ENCODE measurements at places on chromosomes 3 and 15.

- DNase-seq: no peak
Measured at GRCh38 chr3:71728632-71729342, 3.6 kb upstream of the EIF4E3 start.

GRCh38 chr15:99282586-99282985 lies 31.3 kb downstream of the LRRC28 start:
- DNase-seq: no peak

DNA sequence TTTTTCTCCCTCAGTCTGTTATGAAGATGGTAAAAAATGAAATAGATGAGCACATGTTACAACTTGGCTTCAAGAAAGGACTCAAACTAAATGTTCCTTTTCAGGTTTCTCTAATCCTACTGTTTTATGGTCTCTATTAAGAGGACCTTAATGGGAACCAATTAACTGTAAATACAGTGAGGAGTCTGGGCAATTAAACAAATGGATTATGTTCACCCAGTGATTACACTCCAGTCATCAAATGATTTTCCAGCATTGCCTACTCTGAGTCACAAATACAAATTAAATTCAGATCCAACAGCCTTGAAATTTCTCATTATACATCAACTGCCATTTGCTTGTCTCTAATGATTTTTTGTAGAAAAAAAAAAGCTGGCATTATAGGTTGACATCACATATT lies 129.2 kb downstream of the NEK10 start:
- DNase-seq: no peak

GRCh38 chr15:66797921-66798320 lies 95.9 kb downstream of the SMAD6 start:
- DNase-seq: no peak

GRCh38 chr3:65861718-65862117 lies 177.0 kb downstream of the MAGI1 start:
- no peak for DNase-seq

- no peak for DNase-seq
Measured at GRCh38 chr3:46460051-46460450, 4.7 kb downstream of the LTF start.

- DNase-seq: no peak
Measured at GRCh38 chr3:55718521-55718921, 231.4 kb upstream of the WNT5A start.

GRCh38 chr15:98289747-98290146 lies 329.2 kb downstream of the ARRDC4 start:
- DNase-seq: no peak

- no peak for DNase-seq
Measured at GRCh38 chr3:72175296-72175858, 390.4 kb upstream of the PROK2 start.

DNA sequence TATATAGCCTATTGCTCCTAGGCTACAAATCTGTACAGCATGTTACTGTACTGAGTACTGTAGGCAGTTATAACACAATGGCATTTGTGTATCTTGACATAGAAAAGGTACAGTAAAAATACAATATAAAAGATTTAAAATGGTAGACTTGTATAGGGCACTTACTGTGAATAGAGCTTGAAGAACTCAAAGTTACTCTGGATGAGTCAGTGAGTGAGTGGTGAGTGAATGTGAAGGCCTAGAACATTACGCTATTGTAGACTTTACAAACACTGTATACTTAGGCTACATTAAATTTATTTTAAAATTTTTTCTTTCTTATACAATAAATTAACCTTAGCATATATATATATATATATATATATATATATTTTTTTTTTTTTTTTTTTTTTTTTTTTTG lies 140.0 kb upstream of the UBE2E1 start:
- DNase-seq: no peak

GRCh38 chr3:169835533-169835932 lies 22.8 kb upstream of the LRRC34 start:
- no peak for DNase-seq

- no peak for DNase-seq
Measured at GRCh38 chr15:67196672-67197363, 57.6 kb downstream of the AAGAB start.

GRCh38 chr15:89551550-89551949 lies 23.7 kb upstream of the TICRR start:
- DNase-seq: no peak

- no peak for DNase-seq
Measured at GRCh38 chr15:83919978-83920510, 266.1 kb downstream of the ADAMTSL3 start.

DNA sequence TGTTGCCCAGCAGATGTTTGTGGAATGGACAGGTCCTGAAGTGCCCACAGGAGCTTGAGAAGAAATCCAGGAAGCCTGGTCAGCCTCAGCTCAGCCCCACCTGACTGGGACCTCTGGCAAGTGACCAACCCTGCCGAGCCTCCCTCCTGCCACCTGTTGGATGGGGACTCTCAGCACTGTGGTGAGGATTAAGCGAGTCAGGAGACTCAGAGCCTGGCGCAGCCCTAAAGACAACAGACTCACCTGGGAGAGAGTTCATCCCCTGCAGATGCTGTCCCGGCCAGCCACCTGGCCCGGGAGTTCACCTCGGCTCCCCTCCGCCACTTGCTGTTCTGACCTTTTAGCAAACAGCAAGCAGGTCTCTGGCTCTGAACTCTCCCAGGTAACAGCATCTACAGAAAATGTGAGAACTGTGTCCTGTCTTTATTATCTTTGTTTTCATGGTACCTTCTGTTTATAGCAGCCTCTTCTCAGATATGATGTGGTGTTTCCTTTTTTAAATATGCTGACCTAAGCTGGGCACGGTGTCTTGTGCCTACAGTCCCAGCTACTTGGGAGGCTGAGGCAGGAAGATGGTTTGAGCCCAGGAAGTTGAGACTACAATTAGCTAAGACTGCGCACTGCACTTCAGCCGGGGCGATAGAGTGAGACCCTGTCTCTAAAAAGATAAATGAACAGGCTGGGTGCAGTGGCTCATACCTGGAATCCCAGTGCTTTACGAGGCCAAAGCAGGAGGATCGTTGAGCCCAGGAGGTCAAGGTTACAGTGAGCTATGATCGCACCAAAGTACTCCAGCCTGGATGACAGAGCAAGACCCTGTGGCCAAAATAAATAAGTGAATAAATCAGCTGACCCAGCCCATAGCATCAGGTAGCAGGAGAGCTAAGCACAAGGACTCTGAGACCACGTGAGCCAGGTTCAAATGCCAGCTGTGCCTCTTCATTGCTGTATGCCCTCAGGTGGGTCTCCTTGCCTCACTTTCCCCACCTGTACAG lies 32.4 kb upstream of the SLC6A6 start:
- DNase-seq: no peak

GRCh38 chr3:127092776-127093175 lies 100.2 kb upstream of the PRR23E start:
- DNase-seq: no peak

GRCh38 chr3:58403513-58404109 lies 30.0 kb downstream of the PDHB start:
- no peak for DNase-seq

DNA sequence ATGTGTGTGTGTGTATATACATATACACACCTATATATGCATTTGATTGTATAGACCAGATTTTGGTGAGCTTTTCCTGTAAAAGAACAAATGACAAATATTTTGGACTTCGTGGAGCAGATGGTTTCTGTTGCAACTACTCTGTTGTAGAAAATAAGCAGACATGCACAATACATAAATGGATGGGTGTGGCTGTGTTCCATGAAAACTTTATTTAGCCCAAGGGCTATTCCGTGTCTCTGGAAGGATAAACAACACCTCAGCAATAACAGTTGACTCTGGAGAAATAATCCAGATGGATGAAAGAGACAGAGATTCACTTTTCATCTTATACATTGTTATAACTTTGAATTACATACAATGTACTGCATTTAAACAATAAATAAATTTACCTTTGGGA lies 441.4 kb downstream of the CNTN3 start:
- no peak for DNase-seq

- no peak for DNase-seq
Measured at GRCh38 chr15:65110676-65111292, 4.2 kb downstream of the UBAP1L start.

GRCh38 chr15:29938361-29939335 lies 116.4 kb upstream of the TJP1 start:
- DNase-seq: no peak

DNA sequence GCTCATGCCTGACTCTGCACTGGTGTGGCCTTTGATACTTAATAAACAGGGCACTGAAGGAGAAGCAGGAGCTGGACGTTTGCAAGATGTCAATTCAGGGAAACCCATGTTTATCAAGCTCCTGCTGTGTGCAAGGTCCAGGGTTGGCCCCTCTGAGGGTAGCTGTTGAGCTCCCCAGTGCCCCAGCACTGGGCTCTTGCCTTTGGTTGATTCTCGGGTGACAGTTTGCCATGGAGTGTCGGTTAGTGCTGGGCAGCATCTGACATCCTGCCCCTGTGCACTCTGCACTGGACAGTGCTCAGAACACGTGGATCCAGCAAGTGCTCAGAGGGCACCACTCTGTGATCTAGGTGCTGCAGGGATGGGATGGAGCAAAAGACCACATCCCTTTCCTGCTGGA lies 7.3 kb downstream of the HDAC11 start:
- DNase-seq: no peak

GRCh38 chr3:99365979-99366378 lies 272.4 kb upstream of the COL8A1 start:
- no peak for DNase-seq

GRCh38 chr15:55742927-55743728 lies at the start of gene PRTG:
Gene PRTG (minus strand): TSS chr15:55743152. CDS start chr15:55742931, 221 bp downstream.
- DNase-seq: no peak

- DNase-seq: no peak
Measured at GRCh38 chr15:101066501-101067408, 147.6 kb downstream of the LRRK1 start.

DNA sequence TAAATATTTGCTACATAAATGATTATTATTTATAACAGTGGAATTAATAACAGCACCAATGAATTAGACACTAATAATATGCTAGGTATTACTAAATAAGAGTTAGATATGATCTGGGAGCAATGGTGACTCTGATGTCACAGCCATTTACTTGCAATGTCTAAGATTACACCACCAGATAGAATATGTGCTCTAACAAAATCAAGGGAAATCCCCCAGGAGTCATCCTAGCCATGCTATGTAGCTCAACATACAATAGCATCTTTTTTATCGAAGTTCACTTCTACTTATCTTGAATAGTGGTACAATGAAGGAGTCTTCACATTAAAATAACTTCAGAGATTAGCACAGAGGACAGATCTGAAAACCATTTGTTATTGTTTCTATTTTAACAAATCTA lies 154.0 kb downstream of the FMN1 start:
- no peak for DNase-seq

- no peak for DNase-seq
Measured at GRCh38 chr3:39460677-39461076, 6.8 kb upstream of the MOBP start.

GRCh38 chr3:187997490-187997889 lies 156.5 kb upstream of the LPP start:
- no peak for DNase-seq

DNA sequence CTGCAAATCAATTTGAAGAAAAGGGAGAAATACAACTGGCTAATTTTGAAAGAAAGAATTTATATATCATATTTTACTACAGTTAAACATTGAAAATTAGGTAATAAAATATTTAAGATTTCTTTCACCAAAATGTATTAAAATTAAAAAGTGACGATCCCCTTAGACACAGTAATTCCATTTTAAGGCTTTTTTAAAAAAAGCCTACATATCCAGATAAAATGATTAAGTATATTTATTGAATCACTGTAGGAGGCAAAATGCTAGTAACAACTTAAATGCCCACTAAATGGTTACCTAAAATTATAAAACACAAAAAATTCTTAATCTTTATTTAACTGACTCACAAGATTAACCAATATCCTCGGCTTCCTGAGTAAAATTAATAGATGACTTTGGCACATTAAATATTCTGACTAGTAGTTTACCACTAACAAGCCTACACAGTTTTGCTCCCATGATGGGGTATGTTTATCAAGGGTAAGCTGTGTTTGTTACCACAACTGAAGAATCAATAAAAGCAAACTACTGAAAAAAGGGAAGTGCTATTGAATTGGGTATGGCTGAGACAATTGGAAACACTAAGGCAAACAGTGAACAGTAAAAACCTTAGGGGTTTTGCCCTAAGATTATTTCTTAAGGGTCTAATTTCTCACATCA lies 28.4 kb downstream of the ANKRD28 start:
- no peak for DNase-seq

DNA sequence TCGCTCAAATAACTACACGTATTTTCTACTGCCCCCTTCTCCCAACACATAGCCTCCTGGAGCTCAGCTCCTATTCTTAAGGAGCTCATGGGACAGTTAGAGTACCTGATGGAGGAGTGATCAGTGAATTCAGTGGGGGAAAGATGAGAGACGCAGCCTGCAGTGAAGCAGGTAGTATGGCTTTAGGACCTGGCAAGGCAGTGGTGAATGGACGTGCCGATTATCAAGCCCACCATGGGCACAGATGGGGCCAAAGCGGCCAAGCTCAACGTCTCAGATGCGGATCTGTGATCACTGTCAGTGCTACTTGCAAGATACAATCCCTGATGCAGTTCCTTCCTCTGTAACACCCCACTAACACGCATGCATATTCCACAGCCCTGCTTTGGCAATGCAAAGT lies 45.8 kb upstream of the ATP2B2 start:
- DNase-seq: no peak

GRCh38 chr3:112738366-112738765 lies 97.4 kb upstream of the CCDC80 start:
- DNase-seq: no peak

- DNase-seq: no peak
Measured at GRCh38 chr3:150454085-150454484, 46.0 kb downstream of the TSC22D2 start.

GRCh38 chr15:46525984-46526725 lies 891.3 kb downstream of the SQOR start:
- no peak for DNase-seq

DNA sequence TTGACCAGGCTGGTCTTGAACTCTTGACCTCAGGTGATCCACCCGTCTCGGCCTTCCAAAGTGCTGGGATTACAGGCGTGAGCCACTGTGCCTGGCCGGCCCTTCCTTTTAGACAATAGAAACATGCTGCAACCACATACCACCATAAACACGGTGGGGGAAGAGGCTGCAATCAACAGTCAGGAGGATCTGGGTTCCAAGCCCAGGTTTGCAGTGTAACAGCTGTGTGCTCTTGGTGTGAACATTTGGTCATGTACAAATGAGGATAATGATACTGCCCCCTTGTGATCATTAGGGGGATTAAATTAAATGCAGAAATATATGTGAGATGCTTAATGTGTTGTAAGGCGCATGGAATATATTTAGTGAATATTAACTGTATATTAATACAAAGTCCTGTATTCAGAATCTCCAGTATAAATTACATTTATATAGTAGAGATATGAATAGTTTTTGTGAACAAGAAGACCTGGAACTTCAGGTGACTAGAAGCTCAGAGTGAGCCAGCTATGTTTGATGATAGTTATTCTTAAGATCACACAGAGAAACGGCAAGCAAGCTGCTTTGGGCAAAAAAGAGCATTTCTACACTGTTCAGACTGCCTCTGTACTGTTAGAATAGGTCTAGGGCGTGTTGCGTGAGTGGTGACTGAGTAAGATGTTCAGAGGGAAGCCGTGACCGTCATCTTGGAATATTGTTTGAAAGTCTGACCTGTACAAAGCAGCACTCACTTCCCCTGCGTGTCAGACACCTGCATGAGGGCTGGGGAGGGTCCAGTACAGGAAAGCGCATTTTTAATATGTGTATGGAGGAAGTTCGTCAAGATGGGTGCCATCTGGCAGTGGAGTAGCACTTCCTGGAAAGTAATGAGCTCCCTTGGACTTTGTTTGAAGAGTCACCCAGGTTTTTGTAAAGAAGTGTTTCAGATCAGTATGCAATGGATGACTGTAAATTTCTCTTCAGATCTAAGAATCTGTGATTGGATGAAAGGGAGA lies 125.8 kb downstream of the PGPEP1L start:
- no peak for DNase-seq
